Testis (tissue), 5 donors: ENCODE measurements at places on chromosomes 5 and 9.

GRCh38 chr9:69584759-69585158 is 87.4 kb downstream of the APBA1 start:
- no peak overlapping the region for H3K27ac ChIP-seq
- no peak overlapping the region for H3K4me3 ChIP-seq
- no peak for DNase-seq
- peaks cover 4% of the 10 kb centered on the region for H3K4me1 ChIP-seq
- no peaks in the 10 kb centered on the region for H3K36me3 ChIP-seq

DNA sequence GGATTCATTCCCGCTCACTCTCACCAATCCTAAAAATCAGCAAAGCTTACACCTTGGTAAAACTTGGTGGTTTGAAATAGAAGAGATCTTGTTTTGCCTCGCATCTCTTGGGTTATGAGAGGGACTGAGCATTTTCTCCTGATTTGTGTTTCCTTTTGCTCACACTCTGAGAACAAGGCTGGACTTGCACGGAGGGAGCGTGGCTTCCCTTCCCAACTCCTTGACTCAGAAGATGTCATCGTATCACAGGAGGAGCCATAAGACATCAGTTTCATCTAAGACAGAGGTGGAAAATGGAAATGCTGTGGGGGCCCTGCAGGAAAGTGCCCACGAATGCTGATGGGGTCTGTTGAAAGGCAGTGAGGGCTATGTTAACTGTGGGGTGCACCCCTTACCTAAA is 37.4 kb downstream of the CTSL start:
- no peaks in the 10 kb centered on the region for H3K36me3 ChIP-seq
- no peak overlapping the region for H3K27ac ChIP-seq
- H3K27me3 ChIP-seq: no peaks in the 10 kb centered on the region

- no peaks in the 10 kb centered on the region for H3K27me3 ChIP-seq
- no peaks in the 10 kb centered on the region for H3K36me3 ChIP-seq
- H3K27ac ChIP-seq: no peak overlapping the region
- no peak overlapping the region for H3K4me3 ChIP-seq
Observed at GRCh38 chr5:43203373-43203772, 11.3 kb downstream of the NIM1K start.

DNA sequence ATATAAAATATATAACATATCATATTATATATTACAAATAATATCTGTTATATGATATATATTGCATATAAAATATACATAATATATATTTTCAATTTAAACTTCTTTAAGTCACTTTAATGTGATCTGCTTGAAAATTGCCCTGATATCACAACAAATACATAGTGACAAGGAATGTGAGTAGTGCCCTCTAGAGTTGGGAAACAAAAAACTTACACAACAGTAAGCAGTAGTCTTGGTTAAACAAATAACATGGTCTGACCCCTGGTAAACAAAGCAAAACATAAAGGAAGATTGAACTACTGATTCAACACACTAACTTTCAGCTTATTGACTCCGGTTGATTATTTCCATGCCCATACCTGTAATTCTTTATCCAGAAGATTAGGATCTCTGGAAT is 188.3 kb upstream of the NMUR2 start:
- H3K27ac ChIP-seq: no peak overlapping the region
- no peaks in the 10 kb centered on the region for H3K36me3 ChIP-seq
- H3K27me3 ChIP-seq: no peaks in the 10 kb centered on the region
- no peak for DNase-seq
- no peaks in the 10 kb centered on the region for H3K4me1 ChIP-seq

GRCh38 chr5:7756453-7756852 is 94.5 kb downstream of the CFAP90 start:
- no peaks in the 10 kb centered on the region for H3K27me3 ChIP-seq
- DNase-seq: no peak
- H3K4me3 ChIP-seq: no peak overlapping the region
- H3K4me1 ChIP-seq: no peaks in the 10 kb centered on the region
- no peaks in the 10 kb centered on the region for H3K36me3 ChIP-seq

DNA sequence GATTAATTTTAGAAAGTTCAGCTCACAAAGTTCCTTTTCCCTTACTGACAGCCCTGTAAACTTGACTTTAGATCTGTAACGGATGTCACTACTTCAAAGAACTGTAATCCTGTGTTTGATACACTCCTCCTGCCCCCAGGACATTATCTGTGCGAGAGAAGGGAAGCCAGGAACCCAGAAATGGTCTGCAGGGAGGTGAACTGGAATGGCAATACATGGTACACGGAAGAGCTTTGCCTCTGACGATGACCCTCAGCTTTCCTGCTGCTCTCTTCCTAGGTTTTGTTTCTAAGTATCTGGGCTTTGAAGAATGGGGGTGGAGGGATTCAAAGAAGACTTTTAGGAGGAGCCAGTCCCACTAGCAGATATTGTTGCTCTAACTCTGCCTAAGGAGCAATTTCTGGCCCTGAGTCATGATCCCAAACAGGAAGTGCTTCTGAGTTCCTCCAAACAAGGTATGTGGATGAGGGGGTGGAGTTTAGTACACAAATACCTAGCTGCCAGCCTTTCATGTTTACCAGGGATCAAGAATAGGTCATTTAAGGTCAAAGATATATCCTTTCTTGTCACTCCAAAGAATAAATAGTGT is 43.4 kb upstream of the TMC1 start:
- peak overlapping the region; percentile 24 for H3K27ac ChIP-seq
- H3K27me3 ChIP-seq: no peaks in the 10 kb centered on the region
- no peak for DNase-seq
- H3K4me1 ChIP-seq: no peaks in the 10 kb centered on the region

- no peaks in the 10 kb centered on the region for H3K36me3 ChIP-seq
- no peaks in the 10 kb centered on the region for H3K27me3 ChIP-seq
- no peaks in the 10 kb centered on the region for H3K4me1 ChIP-seq
- H3K4me3 ChIP-seq: no peak overlapping the region
- no peak for DNase-seq
Observed at GRCh38 chr5:40409601-40410000, 270.1 kb upstream of the PTGER4 start.

GRCh38 chr9:72365525-72366256 is 683 bp upstream of the ZFAND5 start:
- DNase-seq: peak; percentile 91
- no peaks in the 10 kb centered on the region for H3K36me3 ChIP-seq
- peaks cover 9% of the 10 kb centered on the region for H3K4me1 ChIP-seq
- peak overlapping the region; percentile 100 for H3K27ac ChIP-seq
- H3K4me3 ChIP-seq: peak overlapping the region; percentile 97

- H3K4me3 ChIP-seq: peak overlapping the region; percentile 91
- no peak for DNase-seq
- peaks cover 15% of the 10 kb centered on the region for H3K4me1 ChIP-seq
Observed at GRCh38 chr5:472076-472655, 29.2 kb downstream of the EXOC3 start.

DNA sequence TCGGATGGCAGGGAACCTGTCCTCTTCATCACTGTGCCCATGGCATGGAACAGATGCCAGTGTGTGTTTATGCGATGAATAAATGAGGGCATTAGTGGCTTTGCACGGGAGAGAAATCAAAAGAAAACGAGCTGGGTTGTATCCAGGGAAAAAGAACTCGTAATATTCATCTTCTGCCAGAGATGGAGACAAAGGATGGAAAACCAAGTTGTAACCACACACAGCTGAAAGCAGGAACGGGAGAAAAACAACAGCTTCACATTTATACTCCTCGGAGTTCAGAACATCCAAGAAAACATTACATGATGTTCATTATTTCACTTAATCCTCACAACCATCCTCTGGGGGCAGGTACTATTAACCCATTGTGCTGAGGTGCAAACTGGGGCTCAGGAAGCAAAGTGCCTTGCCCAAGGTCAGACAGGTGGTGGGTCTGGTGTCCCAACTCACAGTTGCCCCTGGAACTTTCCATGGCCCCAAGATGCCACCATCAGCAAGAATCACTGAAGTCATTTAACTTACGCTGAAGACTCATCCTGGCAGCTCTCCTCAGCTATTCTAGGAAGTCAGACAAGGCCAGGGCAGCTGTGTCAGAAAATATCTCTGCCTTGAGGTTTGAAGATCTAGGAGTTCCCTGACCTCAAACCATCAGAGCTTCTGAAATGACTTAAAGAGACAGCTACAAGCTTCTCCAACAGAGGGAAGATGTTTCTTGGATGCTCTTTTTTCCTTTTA is 250.4 kb downstream of the NSG2 start:
- DNase-seq: no peak
- peaks cover 8% of the 10 kb centered on the region for H3K4me1 ChIP-seq
- peak overlapping the region; percentile 15 for H3K27ac ChIP-seq
- no peaks in the 10 kb centered on the region for H3K27me3 ChIP-seq
- H3K4me3 ChIP-seq: no peak overlapping the region

- peaks cover 31% of the 10 kb centered on the region for H3K4me1 ChIP-seq
- H3K36me3 ChIP-seq: no peaks in the 10 kb centered on the region
- no peak overlapping the region for H3K27ac ChIP-seq
- no peaks in the 10 kb centered on the region for H3K27me3 ChIP-seq
- DNase-seq: no peak
Observed at GRCh38 chr5:132256783-132257130, 739 bp upstream of the PDLIM4 start.

DNA sequence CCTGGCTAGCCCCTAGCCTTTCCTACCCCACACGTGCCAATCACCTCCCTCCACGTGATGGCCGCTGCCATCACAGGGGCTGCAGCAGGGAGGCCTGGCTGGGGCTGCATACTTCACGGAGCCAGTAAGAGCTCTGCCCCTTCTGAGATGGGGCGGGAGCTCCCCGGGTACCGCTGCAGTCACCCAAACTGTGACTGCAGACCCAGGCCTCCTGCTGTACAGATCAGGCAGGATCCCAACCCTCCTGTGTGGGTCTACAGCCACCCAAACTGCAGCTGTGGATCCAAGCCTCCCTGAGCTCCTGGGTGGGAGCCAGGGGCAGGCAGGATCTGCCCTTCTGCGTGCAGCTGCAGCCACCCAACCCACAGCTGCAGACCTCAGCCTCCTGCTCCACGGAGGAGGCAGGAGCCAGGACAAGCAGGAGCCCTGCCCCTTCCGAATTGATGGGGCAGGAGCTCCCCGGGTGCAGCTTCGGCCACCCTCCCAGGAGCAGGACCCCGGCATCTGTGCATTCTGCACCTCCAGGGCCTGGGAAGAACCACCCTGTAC is 3.2 kb upstream of the BTNL9 start:
- H3K36me3 ChIP-seq: no peaks in the 10 kb centered on the region
- H3K4me1 ChIP-seq: no peaks in the 10 kb centered on the region
- H3K27me3 ChIP-seq: no peaks in the 10 kb centered on the region
- no peak overlapping the region for H3K27ac ChIP-seq
- no peak overlapping the region for H3K4me3 ChIP-seq

GRCh38 chr5:78720997-78721396 is 72.4 kb upstream of the LHFPL2 start:
- no peaks in the 10 kb centered on the region for H3K4me1 ChIP-seq
- DNase-seq: no peak
- no peaks in the 10 kb centered on the region for H3K27me3 ChIP-seq
- no peak overlapping the region for H3K4me3 ChIP-seq

GRCh38 chr9:126986506-126986951 is 71.9 kb downstream of the RALGPS1 start:
- peaks cover 24% of the 10 kb centered on the region for H3K4me1 ChIP-seq
- H3K27me3 ChIP-seq: no peaks in the 10 kb centered on the region
- no peak for DNase-seq
- no peak overlapping the region for H3K4me3 ChIP-seq
- no peak overlapping the region for H3K27ac ChIP-seq

- no peaks in the 10 kb centered on the region for H3K4me1 ChIP-seq
- H3K27ac ChIP-seq: no peak overlapping the region
- no peak for DNase-seq
- no peaks in the 10 kb centered on the region for H3K27me3 ChIP-seq
Observed at GRCh38 chr5:1495525-1495897, 28.2 kb downstream of the LPCAT1 start.

DNA sequence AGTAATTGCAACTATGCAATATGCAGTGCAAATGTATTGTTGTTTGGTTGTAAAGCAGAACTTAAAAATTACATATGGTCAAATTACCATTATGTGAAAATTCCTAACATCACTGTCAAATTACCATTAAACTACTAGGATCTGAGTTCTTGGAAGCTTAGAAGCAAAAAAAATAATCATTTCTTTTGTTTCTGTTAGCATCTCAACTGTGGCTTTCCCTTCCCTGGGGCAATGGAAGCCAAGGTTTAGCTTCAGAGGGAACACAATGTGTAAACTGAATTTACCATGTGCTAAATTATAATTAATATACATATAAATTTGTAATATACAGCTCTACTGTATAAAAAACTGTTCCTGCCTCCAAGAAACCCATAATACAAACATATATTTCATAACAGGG is 159.4 kb downstream of the GNAQ start:
- H3K27me3 ChIP-seq: no peaks in the 10 kb centered on the region
- H3K4me3 ChIP-seq: no peak overlapping the region
- no peak overlapping the region for H3K27ac ChIP-seq
- no peaks in the 10 kb centered on the region for H3K36me3 ChIP-seq

GRCh38 chr9:104769655-104770054 is 5.7 kb downstream of the NIPSNAP3B start:
- no peak for DNase-seq
- no peaks in the 10 kb centered on the region for H3K27me3 ChIP-seq
- H3K36me3 ChIP-seq: no peaks in the 10 kb centered on the region
- H3K4me1 ChIP-seq: peaks cover 5% of the 10 kb centered on the region
- peak overlapping the region; percentile 1 for H3K4me3 ChIP-seq
- no peak overlapping the region for H3K27ac ChIP-seq

DNA sequence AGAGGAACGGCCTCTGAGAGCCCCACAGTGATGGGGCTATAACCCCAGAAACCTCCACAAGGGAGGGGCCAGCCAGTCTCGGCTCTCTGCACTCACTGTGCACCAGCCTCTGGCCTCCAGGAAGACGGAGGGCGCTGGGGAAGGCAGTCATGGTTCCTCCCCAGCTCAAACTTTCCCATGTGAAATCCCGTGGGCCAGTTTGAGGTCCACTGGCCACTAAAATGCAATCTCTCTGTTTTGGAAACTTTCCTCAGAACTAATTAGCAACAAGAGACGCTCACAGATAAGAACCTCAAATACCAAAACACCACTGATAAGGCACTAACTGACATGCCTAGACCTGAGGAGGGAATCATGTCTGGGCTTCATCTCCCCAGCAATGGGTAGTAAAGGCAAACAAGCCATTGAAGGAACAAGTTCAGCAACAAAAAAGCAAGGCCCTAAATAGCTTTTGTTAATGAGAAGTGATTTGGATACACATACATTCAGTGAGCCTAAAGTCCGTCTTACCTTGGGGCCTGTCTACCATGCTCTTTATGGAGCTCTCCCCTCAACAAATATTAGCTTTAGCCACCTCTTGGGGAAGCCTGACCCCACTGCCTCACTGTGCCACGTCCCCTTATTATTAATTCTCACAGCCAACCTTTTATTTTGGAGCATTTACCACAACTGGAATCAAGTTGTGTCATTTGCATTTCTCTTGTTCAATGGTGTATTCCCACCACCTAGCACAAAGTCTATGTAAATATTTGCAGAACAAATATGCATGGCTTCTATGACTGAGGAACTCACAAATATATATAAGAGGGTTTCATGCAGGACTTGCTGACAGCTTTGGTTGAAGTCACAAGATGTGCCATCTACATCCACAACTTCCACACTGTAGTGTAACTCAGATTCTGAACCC is 56.1 kb upstream of the GLRX start:
- DNase-seq: no peak
- H3K4me1 ChIP-seq: no peaks in the 10 kb centered on the region
- H3K27ac ChIP-seq: no peak overlapping the region
- H3K27me3 ChIP-seq: no peaks in the 10 kb centered on the region
